ENCODE measurements at places on chromosomes 3 and 15. TPM values are rescaled to one million over a fixed set of nuclear protein-coding genes. Genes with fewer than 3 reads are reported as not detected.

DNA sequence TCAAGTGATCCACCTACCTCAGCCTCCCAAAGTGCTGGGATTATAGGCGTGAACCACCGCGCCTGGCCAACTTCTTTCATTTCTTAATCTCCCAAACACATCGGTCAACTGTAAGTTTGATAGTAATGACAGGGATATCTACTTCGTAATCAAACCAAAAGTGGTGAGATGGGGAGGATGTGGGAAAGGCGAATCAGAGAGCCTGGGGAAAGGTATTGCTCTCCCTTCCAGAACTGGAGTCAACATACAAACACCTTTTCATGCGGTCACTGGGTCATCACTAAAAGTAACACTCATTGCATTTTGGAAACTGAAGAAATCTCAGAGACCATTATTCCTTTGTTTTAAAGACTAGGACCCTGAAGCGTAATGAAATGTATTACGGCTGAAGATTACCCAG is 14.8 kb upstream of the UBE2Q2 start:
- DNase-seq = no peak

GRCh38 chr15:85607141-85607806 is 187.5 kb downstream of the KLHL25 start:
- DNase-seq = no peak

Gene SLC12A1
- not detected for total RNA-seq

Gene ASB7
- total RNA-seq = 30.1 TPM

All from activated naive CD4-positive, alpha-beta T cell treated with anti-CD3 and anti-CD28 coated beads, Interleukin-2, amount 50 U/mL, for 72 hours (primary cell).